ENCODE measurements at places on chromosomes 5 and 9.

- no peak for DNase-seq
Observed at GRCh38 chr9:32161720-32162119, 222.7 kb upstream of the ACO1 start.

DNA sequence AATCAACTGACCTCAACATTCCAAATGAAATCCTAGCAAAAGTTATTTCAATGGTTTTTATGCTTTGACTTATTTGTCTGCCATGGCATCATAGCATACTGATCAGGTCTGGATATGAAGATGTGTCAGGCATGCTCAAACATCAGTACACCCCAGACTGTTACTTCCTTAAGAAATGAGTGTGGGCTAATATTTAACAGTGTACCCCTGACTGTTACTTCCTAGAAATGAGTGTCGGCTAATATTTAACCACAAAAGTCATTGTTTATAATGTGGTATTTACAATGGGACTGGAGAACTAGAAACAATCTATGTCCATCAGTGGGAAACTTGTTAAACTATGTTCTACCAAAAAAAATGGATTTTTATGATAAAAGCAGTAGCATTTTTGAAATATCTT is 38.1 kb upstream of the HNRNPA0 start:
- DNase-seq: no peak

DNA sequence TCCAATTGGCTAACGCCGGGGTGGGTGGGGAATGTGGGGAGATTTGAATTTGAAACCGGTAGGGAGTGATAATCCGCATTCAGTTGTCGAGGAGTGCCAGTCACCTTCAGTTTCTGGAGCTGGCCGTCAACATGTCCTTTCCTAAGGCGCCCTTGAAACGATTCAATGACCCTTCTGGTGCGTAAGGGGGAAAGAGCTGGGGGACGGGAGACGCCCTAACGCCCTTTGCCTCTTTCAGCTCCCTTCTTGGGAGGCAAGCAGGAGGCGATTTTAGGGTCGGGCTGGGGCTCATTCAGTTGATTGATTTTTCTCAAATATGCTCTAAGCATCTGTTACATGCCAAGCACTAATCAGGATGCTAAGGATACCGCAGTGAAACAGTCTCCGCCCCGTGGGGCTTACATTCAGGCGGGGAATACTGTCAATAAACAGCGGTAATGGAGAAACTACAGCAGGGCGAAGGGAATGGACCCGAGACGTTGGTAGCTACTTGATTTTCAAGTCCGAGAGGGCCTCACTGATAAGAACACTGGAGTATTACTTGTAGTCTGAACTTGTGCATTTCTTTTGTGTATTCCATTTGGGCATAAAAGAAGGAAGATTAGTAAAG is at the start of gene HMMR:
HMMR (plus strand) TSS at position 71 of the 610 bp plus-strand sequence; CDS start at position 132, 61 bp downstream.
- DNase-seq: no peak

GRCh38 chr9:91978740-91979414 is 28.8 kb upstream of the ROR2 start:
- DNase-seq: no peak

GRCh38 chr5:167147879-167148278 is 1143.6 kb upstream of the WWC1 start:
- DNase-seq: no peak

- DNase-seq: no peak
Observed at GRCh38 chr5:32833663-32834062, 122.5 kb downstream of the NPR3 start.

DNA sequence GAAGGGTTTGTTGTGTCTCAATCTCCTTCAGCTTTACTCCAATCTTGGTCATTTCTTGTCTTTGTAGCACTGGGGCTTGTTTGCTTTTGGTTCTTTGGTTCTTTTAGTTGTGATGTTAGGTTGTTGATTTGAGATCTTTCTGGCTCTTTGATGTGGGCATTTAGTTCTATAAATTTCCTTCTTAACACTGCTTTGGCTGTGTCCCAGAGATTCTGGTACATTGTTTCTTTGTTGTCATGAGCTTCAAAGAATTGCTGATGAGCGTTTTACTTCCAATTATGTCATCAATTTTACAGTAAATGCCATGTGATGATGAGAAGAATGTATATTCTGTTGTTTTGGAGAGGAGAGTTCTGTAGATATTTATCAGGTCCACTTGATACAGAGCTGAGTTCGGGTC is 353.3 kb downstream of the MAN2A1 start:
- no peak for DNase-seq

DNA sequence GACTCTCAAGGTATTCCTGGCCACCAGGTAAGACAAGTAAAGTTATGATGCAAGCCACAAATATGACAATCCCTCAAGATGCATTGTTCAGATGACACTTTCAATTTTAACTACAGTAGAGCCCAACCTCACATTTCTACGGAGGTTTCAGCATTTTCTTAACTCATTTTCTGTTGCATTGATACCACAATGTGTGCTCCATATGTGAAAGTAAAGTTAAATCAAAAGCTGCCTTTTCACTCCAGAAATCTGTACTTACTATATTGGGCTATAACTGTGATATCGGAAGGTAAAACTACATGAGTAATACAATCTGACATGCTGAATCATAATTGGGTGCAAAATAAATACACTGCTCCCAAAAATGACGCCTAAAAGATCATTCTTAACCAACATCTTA is 333.6 kb upstream of the MEF2C start:
- no peak for DNase-seq

- no peak for DNase-seq
Observed at GRCh38 chr9:15755660-15756059, 202.8 kb downstream of the CCDC171 start.

GRCh38 chr5:93620487-93621326 is 37.7 kb downstream of the NR2F1 start:
- DNase-seq: peak; percentile 26

DNA sequence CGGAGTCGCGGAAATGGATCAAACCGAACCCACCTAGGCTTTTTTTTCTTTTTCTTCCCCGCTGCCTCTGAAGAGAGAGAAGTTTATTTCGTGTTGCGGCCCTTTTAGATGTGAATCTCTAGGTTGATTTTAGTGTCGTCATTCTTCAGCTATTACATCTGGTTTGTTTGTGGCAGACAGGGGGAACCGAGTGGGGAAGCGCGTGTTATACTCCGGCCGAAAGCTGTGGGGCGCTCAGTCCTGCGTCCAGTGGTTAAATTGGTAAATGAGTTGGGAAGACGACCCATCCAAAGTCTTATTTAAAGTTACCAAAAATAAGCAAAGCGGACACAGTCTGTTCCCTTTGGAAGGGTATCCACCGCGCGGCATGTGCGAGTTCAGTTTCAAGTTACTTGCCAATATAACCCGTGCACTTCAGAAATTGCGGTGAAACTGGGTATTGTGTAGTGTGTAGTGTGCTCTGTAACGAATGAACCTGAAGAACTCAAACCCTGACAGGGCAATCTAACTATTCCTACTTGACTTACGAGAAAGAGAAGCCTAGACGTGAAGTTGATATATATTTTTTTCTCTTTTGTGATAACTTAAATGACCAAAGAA is 1.3 kb downstream of the MAN2A1 start:
- peak; percentile 10 for DNase-seq

- no peak for DNase-seq
Observed at GRCh38 chr5:102595332-102595731, 96.5 kb upstream of the SLCO6A1 start.

All from activated CD8-positive, alpha-beta memory T cell treated with anti-CD3 and anti-CD28 coated beads for 1 hour (primary cell).